ENCODE measurements at places on chromosomes 7 and 10. TPM values are rescaled to one million over a fixed set of nuclear protein-coding genes. Genes with fewer than 3 reads are reported as not detected.
A peak's percentile ranks its signal among the peaks of the same experiment; 100 is the strongest.

DNA sequence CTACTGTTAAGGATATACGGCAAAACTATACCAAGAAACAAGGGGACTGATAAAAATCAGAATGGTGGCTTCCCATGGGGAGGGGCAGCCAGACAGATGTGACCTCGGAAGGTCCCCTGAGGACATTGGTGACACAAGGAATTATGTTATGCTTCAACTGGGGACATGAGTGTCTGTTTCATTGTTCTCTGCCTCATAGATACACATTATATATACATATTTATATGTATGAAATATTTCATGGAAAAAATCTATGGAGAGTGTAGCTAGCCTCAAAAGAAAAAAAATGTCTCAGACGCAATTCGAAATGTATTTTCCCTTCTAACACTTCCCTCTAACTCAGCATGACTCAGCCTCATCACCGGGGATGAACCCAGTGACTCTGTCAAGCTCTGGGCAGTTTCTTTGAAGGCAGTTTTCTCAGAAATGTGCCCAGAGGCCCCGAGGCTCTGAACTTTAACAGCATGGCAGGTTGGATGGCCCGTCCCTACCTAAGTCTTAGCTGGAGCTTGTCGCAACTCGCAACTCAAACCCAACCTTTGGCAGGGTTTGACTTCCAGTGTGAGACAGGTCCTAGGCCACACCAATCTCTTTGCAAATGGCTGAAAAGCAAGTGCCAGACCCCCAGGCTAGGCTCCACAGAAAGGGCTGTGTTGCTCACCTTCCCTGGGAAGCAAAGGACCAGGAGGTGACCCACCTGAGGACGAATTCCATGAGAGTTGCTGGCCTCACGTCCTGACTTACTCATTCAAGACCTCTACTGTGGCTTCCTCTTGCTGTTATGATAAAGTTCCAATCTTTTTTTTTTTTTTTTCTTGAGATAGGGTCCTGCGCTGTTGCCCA is 86.9 kb downstream of the CARD11 start:
- no peak for DNase-seq

The GBX1 gene
- 0.28 TPM for polyA plus RNA-seq

DNA sequence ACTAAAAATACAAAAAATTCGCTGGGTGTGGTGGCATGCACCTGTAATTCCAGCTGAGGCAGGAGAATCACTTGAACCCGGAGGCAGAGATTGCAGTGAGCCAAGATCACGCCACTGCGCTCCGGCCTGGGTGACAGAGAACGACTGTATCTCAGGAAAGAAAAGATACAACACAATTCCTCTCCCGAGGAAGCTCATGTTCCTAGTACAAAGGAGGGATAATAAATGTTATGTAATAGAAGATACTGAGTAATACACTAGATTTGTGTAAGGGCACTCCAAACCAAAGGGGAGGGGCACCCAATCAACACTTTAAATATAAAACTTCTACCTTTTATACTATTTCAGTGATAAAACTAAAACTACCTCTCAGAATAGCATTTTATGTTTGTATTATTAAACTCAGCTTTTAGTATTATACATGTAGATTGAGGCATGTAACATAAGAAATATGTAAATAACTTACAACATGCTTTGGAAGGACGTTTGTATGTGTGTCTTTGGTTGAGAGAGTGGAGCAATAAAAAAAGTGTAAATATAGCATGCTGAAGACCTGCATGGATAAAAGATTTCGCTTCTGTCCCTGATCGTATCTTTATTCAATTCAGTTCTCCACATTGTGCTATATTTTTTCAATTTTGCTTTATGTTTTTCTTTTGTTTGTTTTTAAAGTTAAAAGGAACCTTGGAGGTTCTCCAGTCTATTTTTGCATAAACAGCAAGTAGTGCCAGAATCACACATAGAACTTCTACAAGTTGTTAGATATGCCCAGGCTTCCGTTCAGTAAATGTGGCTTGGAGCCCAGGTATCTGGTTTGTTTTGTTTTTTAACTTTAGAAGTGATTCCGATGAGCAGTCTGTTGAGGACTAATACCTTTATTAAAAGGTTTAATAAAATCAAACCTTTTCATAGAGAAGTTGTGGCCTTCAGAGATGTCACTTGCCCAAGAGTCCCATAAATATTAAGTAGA is 71.9 kb downstream of the WAC start:
- DNase-seq, result no peak

DNA sequence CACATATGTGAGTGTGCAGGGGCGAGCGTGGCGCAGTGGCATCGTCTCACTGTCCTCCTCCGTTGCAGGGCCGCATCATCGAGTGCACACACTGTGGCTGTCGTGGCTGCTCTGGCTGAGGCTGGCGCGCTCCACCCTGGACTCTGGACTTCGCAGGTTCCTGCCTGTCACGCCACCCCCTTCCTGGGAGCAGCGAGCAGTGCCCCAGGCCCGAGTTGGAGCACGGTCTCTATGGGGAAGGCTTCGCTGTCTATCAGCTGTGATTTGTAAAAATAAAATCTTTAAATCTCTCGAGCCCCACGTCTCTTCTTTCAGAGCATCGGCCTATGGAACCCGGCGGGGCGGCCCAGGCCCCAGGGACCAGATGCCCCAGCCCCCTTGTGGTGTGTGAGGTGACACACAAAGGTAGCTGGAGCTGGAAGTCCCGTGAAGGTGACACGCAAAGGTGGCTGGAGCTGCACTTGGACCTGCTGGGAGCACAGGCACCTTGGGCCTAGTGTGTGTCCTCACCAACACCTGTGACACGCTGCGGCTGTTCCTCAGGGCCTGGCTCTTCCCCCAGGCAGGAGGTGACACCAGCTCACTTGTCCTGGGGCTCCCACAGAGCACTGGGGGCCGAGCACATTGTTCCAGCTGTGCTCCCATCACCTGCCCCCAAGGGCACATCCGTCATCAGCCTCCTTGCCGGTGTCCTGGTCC is 10.7 kb downstream of the BUD31 start:
- DNase-seq, result no peak

GRCh38 chr10:82497439-82497838 is 622.4 kb downstream of the NRG3 start:
- no peak for DNase-seq

- no peak for DNase-seq
Observed at GRCh38 chr7:4749363-4749762, 26.1 kb upstream of the AP5Z1 start.

The MYOF gene
- 32.5 TPM for polyA plus RNA-seq

DNA sequence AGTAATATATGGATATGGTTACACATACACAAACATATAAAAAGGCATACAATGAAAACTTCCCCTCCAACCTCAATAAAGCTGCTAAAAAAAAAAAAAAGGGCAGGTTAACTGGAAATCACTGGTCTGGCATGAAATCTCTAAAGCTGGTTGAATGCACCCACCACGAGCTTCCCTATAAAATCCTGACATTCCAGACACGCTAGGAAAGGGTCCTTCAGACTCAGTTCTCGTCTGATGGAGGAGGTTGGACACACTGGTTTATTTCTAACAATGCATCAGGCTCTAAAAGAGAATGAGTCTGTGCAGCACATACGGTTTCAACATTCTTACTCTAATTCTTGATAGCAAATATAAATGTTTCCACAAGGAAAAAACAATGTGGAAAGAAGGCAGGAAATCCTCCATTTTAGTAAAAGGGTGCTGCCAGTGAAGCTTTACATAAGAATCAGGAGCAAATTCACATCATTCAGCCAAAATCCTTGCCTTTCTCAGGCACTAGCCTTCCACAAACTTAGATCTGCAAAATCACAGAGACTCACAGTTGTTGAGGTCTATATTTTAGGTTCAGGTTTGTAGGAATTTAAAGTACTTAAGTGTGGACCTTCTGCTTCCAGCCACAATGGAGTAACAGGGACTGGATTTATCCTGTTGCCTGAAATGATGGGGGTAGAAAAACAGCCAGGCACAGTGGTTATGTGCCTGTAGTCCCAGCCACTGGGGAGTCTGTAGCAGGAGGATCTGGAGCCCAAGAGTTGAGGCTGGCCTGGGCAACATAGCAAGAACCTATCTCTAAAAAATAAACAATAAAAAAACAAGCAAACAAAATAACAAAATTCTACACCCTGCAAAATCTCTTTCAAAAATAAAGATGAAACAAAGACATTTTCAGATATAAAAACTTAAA is 73.5 kb downstream of the CYTH3 start:
- DNase-seq, result no peak

The LIPJ gene
- 0.23 TPM for polyA plus RNA-seq

- DNase-seq, result no peak
Observed at GRCh38 chr7:77791336-77791735, 6.9 kb downstream of the TMEM60 start.

- DNase-seq, result peak; percentile 2
Observed at GRCh38 chr7:115224922-115225321, 303.0 kb downstream of the MDFIC start.

DNA sequence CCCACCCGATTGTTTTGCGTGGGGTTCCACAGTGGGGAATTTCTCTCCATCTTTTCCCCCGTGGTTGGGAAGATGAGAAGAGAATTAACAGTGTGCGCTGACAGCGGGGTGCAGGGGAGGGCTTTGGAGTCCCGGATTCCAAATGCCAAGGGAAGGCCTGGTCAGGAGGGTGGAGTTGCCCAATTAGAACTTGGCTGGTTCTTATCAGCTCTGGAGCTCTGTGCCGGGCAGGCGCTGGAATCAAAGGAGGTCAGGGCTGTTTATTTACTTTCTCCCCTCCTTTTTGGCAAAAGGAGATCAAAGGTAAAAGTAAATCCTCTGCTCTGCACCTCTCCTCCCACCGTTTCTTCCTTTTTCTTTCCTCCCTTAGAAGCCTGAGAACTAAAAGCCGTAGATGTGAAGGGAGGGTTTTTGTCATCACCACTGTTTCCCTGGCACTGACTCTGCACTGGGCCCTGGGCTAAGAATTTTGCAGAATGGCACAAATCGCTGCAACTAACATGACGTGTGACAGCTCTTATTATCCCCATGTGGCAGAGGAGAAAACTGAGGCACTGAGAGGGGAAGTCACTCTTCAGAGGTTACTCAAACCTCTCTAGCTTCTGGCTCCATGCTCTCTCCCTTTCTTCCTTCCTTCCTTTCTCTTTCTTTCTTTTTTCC is 95.2 kb upstream of the ZNF716 start:
- DNase-seq, result no peak

- no peak for DNase-seq
Observed at GRCh38 chr7:51290304-51290637, 26.3 kb downstream of the COBL start.
